Lung (tissue), 17 donors: ENCODE measurements at places on chromosomes 6 and 20.

GRCh38 chr6:170284126-170284773, 6.6 kb downstream of the DLL1 start:
- no peak for DNase-seq

DNA sequence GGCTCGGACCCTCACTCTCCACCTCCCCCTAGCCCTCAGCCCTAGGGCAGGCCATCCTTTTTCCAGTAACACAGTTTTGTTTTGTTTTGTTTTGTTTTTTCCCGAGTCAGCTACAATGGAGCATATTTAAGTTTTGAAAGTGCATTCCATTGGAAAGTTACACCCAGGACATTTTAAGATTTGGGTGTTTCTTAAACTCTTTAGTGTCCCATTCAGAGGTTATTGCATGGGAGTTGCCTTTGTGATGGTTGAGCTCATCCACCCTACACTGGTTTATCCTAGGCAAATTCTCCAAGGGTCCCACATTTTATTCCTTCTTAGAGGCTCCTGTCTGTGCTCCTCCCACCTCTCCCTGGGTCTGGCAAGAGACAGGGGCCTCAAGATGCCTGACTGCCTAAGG, 58.9 kb downstream of the THBS2 start:
- DNase-seq: no peak

DNA sequence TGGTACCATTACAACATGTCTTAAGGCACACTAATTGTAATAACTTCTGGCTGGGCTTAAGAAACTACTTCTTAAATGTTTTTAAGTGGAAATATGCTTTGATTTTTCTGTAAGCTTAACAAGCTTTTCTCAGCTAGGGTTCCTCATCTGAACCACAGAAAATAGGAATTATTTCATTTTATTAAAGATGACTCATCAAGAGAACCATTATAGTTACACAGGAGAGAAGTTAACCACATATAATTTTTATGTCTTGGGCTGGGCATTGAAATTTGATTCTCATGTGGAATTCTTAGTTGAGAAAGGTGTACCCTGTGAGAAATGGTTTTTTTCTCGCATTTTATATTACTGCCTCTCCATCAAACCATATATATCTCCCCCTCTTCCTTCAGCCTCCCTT, 75.1 kb downstream of the QKI start:
- no peak for DNase-seq

DNA sequence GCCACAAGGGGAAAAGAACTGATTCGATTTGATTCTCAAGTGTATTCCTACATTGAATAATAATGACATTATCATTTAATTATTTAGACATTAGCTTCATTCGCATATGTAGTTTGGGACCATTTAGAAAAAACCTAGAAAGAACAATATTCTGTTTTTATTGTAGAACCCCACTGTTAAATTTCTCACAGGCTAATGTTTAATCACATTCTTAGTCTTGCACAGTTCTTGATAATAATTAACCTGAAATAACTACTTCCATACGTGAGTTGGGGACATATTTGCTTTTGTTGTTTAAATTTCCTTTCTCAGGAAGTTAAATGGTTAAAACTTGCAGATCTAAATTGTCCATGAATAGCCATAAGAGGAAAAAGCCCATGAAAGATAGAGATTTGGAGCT, 275.2 kb downstream of the TFAP2B start:
- no peak for DNase-seq

DNA sequence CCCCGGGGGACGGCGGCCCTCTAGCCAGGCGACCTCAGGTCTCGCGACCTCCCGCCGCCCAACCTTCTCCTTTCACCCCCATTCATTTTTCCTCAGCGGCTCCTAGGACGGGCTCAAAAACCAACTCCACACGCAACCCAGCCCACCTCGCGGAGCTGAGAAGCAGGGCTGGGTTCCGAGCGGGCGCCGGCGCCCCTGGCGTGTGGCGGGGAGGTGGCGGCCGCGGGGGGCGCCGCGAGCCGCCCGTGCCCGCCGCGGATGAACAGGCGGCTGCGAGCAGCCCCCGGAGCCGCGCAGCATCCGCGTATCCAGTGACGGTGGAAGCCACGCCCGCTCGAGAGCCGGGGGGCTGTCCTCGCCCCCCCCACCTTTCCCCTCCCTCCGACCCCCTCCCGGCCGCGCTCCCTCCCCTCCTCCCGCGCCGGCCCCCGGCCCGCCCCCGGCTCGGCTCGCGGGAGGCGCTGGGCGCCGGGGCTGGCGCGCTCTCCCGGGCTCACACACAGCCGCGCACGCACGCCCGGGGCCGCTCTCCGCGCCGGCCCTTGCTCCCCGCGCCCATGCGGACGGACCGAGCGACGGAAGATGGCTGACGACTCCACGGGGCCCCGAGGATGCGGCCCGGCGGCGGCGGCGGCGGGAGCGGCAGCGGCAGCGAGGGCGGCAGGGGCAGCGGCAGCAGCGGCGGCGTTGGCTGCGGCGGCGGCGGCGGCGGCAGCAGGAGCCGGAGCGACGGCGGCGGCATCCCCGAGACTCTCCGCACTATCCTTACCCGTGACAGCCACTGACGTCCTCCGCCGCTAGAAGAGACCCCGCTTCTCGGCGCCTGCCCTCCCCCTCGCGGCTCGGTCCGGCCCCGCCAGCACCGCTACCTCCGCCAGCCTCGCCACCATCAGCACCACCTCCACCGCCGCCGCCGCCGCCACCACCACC, at the start of gene SOBP:
Gene SOBP (plus strand): TSS at position 482 of the 930 bp plus-strand sequence. CDS start 500 bp downstream, outside the sequence.
- DNase-seq: peak; percentile 88

GRCh38 chr20:10646886-10647420, 26.8 kb downstream of the JAG1 start:
- DNase-seq: no peak

- no peak for DNase-seq
These were observed 65.0 kb upstream of the PCSK2 start for GRCh38 chr20:17161673-17162481.

DNA sequence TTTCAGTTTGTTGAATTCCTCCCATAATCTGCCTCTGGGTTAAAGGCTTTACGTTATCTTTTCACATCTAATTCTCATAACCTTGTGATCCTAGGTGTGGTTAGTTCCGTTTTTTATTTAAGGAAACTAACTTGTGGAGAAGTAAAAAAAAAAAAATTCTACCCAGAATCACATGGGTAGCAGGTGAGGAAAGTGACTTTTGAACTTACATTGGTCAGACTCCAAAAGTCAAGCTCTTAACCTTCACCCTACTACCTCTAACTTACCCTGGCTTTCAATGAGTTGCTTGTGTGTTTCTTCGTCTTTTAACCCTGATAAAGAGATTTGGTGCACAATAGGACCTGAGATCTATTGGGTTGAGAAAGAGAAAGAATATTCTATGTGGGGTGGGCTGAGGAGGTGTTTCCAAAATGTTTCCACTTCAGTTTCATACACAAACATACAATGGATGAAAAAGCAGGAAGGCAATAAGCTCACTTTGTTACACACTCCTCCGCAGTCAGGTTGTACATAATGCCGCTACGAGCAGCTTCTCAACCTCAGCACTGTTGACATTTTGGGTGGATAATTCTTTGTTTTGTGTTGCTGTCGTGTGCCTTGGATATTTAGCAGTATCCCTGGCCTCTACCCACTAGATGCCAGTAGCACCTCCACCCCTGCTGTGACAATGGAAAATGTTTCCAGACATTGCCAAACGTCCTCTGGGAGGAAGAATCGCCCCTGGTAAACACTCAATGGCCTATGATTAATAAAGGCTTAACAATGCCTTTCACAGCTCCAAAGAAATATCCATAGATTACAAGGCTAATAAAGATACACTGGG, 193.0 kb upstream of the ZNF217 start:
- DNase-seq: no peak

DNA sequence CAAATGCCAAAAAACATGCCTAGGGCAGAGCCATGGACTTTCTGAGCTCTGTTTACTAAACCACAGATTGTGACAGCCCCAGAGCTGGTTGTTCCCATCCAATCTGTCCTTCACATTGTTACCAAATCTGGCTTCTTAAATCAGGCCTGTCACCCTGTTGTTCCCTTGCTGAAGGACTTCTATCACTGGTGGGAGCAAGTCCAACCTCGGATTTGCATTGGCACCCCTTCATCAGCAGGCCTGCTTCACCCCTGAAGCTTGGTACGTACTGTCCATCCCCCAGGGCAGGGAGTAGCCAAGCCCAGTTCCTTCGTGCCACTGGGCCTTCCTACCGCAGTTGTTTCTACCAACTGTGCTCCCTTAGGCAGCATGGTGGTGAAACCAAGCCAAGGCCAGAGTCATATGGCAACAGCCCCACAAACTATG, 357.3 kb upstream of the JARID2 start:
- no peak for DNase-seq

GRCh38 chr6:16585805-16586204, 175.5 kb downstream of the ATXN1 start:
- DNase-seq: peak; percentile 40

GRCh38 chr20:11850901-11851300, 66.8 kb upstream of the BTBD3 start:
- no peak for DNase-seq

GRCh38 chr20:37205794-37206193, 26.4 kb upstream of the MROH8 start:
- DNase-seq: no peak

DNA sequence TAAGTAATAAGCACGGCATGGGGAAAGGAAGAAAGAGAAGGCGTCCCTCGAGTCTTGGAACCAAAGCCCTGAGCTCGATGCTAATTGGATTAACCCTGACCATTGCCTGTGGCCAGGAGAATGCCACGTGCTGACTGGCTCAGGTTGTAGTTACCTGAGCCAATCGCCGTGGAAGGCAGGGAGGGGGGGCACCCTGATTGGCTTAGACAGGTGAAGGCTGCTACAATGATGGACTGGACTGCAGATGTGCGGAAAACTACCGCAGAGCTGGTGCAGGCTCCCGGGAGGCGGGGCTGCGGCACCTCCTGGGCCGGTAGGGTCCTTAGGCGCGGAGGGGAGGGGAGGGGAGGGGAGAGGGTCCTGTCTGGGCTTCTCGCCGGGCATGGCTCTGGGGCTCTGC, 121.3 kb downstream of the TFAP2C start:
- no peak for DNase-seq

DNA sequence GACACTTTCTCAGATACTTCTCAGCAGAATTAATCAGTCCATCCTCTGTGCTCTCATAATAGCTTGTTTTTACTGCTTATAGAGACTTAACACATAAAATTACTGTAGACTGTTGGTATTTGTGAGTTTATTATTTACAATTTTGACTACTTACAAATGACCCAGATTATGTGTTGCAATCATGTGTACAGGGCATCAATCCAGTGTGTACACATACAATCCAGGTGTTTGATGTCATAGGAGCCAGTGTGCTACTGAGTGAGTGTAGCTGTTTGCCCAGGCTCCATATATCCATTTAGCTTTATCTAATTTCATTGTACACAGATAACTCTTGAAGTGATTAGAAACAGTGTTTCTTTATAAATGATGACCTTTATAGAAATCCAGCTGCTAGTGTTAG, 31.3 kb downstream of the TRMT11 start:
- DNase-seq: peak; percentile 49

DNA sequence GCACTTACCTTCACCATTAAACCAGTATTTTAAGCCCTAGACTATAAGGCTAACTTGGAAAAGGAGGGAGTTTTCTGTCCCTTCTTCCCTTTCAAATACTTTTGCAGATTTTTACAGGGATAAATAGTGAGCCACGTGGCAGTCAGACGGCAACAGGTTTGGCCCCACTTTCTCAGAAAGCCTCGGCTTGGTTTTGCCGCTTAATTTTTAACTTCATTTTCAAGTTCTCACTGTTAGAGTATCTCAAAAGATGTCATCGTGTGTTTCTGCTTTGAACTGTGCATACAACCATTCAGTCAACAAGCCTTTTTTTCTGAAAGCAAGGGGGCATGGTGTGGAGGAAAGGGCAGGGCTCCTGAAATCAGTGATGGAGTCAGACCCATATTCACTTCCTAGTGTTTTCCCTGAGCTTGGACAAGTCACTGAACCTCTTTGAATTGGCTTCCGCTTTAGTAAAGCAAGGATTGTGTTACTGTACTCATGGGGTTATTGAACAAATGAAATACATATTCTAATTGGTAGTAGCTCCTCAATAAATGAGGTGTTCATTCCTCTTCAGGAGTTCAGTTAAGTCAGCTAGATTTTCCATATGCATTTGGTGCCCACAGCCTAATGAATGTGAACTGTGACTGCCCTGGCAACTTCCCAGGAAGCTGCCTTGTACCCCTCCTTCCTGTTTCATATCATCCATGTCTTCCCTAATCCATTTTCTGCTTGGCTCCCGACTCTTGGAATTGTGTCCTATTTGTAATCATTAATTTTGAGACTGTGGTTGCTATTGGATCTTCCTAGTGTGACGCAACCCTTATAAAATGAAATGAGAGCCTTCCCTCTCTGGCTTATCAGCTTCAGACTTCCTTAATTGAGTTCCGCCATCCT, at the start of gene SLC17A2:
Gene SLC17A2 (minus strand): TSS at position 160 of the 879 bp plus-strand sequence. CDS start 4,895 bp downstream, outside the sequence.
- DNase-seq: no peak
